ENCODE measurements at places on chromosomes 5 and 9.

DNA sequence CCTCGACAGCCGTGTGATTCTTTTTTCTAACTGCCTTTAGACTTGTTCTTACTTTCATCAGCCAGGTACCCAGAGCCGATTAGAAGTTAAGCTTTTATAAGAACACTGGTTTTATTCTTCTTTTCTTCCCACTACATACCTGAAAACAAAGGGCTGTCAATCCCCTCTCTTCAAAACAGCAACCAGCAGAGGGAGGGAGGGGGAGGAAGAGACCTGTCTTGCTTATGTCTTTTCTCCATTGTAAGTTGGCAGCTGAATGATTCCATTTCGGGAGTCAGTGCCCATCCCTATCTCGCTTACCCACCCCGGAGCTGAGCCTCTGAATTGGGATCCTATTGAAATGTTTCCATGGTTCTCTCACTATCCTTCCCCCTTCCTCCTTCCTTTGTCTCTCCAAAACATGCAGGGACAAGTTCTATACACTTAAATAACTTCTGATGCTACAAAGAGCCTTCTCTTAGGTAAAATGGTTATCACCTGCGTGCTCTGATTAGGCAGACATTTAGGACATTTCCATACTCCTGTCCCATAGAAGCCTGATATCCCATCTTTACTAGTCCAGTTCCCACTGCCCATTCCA lies 83.9 kb upstream of the WWC1 start:
- DNase-seq, result no peak

DNA sequence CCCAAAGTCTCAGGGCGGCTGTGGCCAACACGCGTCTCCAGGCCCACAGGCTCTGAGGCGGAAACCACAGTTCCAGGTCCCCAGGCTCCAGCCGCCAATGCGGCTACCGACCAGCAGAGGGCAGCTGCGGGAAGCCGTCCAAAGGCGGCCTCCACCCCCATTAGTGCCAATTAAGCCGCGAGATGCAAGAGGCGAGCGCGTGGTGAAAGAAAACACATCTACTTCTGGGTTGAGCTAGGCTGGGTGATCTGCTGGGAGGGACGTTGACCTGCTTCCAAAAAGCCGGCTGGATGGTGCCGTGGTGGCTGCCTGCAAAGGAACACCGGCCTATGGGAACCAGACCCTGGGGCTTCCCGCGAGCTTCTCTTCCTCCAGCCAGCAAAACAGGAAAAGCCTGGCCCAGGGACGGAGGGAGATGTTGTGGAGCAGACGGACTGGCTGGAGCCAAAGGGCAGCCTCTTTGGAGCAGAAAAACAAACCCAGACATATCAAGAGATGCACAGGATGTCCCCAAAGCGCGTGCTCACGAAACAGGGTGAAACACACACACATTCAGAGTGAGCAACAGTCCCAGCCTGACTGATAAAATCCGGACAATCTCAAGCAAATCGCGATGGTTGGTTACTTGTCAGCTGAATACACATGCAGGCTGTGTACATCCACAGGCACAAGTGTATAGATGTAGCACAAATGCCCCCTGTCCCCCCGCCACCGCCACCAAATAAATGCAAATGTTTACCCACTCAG lies 187.1 kb upstream of the BRINP1 start:
- DNase-seq, result peak; percentile 76

- no peak for DNase-seq
These were observed 351.9 kb downstream of the ENC1 start for GRCh38 chr5:74288448-74289108.

DNA sequence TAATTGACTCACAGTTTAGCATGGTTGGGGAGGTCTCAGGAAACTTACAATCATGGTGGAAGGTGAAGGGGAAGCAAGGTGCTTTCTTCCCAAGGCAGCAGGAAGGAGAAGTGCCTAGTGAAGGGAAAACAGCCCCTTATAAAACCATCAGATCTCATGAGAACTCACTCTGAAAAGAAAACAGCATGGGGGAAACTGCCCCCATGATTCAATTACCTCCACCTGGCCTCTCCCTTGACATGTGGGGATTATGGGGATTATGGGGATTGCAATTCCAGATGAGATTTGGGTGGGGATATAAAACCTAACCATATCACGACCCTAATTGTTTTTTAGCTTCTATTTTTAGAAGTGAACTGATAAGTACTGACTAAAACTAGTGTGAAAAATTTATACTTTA lies 1377.5 kb upstream of the DMAC1 start:
- DNase-seq, result no peak

DNA sequence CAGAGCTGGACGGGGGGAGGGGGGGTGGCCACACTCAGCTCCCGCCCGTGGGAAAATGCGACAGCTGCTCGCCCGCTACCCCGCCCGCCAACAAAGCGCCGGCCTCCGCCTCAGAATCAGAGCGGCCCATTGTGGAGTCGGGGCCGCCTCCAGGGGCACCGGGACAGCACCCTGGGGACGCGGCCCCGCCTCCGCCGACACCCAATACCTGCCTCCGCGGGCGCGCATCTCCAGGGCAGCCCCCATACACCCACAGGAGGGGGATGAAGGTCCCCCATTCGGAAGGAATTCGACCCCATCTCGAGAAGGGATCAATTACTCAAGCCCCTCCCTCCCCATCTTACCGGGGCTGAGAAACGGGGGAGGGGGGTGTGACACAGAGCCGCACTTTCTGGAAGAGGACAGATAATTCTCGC lies 1.3 kb downstream of the NOTCH1 start:
- DNase-seq, result peak; percentile 84

GRCh38 chr9:129863059-129863690 lies 27.9 kb downstream of the USP20 start:
- no peak for DNase-seq

DNA sequence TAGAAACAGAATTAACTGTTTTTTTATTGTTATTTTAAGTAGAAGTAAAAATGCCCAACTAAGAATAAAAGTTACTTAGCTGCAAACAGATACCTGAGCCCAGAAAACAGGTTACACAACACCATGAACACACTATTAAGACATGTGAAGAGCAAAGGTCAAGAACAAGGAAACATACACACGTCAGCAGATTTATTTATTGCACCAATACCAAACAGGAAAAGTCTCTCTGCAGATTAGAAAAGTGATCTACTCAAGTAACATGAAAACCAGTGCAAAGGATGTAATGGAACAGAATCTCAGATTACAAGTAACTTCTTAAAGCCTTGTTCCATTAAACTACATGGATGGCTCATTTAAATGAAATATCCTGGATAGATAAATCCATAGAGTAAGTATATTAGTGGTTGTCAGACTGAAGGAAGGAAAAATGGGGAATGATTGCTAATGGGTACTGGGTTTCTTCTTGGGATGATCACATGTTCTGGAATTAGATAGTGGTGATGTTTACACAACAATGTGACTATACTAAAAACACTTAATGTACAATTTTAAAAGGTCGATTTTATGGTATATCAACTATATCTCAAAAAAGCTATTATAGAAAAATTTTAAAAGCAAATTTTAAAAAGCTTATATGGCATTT lies 6.1 kb downstream of the SAR1B start:
- DNase-seq, result no peak

DNA sequence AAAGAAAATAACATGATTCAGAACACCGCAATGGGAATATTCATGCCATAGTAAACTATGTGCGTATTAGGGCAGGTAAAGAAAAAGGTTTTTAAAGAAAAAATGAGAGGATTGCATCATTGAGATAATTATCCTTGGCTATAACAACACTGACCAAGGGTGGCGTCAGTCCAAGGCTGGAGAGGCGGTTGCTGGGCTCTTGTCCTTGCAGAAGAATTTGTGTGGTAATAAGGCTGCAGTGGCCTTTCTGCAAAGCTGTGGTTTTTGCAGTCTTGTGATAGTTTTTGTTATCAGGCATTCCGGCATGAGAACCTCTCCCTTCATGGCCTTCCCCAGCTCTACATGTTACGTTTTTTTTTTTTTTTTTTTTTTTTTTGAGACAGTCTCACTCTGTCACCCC lies 14.0 kb downstream of the BOD1 start:
- no peak for DNase-seq

- no peak for DNase-seq
These were observed 84.8 kb downstream of the ADAMTS2 start for GRCh38 chr5:179260324-179261070.

DNA sequence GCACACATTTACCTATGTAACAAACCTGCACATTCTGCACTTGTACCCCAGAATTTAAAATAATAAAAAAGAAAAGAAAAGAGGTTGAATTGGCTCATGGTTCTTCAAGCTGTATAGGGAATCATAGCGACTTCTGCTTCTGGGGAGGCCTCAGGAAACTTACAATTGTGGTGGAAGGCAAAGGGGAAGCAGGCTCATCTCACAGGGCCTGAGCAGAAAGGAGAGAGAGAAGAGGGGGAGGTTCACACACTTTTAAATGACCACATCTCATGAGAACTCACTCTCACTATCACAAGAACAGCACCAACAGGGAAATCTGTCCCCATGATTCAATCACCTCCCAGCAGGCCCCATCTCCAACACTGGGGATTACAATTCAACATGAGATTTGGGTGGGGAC lies 214.6 kb downstream of the CDK5RAP2 start:
- no peak for DNase-seq

DNA sequence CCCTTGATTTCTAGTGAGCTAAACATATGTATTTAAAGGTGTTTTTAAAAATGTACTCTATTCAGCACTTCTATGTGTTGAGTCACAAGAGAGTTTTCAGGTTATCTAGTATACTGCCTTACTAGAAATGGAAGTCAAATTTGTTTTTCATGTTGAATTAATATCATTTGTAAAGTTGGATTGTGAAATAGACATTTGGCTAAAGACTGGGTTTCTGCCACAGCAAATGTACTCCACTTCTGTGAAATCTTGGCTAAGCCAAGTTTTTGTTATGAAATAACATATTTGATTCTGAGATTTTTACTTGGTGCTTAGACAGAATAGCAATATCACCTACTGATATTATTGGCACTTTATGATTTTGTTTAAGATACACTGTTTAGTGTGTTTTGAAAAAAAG lies 106.0 kb downstream of the CWC27 start:
- no peak for DNase-seq

DNA sequence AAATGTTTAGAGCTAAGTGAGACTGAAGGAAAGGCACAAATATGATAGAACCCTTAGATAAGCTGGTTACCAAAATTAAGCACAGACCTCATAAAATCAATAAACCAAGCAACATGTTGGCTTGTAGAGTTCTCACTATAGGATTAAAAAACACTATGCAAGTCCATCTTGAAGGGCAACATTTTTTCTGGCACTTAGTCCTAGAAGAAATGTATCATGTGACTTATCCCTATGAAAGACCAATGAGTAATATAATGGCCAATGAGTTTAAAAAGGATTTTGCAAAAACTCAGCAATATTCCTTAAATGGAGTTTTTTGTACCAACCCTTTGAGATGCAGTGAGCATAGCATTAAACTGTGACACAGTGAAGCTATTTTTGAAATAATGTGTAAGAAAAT lies 216.3 kb upstream of the ADRA1B start:
- no peak for DNase-seq

GRCh38 chr5:44546286-44546685 lies 157.1 kb upstream of the FGF10 start:
- no peak for DNase-seq

DNA sequence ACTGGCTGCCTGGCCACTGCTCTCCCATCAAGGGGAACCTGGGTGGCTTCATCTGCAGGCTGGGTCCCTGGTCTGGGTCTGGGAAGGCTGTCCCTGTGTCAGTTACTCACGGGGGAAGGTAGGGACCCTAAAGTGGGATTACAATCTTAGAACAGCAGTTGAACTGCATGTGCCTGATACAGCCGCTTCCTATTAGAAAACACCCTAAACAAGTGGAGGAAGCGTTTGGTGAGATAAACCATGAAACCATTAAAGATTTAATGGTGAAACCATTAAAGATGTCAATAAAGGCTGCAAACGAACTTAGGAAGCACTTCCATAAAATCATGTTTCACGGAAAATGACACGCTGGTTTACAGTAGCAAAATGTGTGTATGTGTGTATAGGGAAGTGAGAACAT lies 2.5 kb upstream of the GFI1B start:
- no peak for DNase-seq

DNA sequence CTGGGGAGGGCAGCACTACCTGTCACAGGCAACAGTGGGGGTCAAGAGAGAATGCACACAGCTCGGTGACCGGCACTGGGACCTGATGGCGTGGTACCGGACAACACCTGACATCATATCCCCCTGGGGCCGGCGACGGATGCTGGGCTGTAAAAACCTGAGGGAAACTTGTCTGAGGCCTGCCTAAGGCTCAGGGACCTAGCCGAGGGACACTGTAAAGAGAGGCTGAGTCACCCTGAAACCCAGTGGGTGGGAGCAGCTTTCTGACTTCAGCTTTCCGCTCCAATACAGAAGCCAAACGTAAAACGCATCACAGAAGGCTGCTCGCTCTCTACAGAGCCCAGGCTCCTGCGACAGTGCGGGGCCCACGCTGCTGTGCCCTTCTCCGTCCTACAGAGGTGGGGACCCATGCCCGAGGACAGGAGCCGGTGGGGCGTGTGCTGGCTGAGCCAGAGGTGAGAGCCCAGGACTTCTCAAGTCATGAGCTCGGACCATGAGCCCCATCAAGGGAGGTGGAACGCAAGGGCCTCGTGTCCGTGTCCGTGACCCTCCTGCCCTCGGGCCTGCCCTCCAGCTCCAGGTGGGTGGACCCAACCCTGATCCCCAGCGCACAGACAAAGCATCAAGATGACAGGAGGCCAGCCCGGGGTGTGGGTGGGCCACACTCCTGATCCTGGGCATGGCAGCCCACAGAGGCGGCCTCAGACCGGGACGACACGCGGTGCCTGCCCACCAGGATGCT lies 5.3 kb downstream of the RALGDS start:
- DNase-seq, result peak; percentile 95

DNA sequence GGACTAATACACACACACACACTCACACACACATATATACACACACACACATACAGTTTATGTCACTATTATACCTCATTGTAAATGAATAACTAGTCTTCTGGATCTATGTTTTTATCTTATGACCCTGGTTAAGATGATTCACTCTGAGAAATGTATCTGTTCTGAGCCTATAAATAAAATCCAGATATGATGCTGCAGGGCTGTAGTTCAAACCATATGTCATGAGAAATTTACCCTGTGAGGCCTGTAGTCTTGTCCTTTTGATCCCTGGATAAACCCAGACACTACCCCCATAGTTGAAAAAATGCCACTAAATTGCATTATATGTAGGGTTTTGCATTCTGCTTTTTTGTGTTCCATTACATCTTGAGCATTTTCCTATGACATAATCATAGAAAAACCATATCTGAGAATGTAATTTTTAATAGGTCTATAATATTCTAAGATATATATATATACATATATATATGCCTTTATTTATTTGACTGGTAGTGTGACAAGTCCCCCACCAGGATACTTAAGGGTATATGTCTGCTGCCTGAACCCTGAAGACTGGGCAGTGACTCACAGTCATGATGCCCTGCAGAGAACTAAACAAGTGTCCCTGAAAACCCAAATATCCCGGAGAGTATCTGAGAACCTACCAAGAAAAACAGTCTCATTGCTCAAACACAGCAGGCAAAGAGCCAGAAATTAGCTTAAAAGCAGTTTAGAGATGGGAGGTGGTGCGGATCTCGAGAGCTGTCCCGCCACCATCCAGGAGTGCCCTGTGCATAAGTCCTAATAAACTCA lies 18.4 kb upstream of the ALDOB start:
- DNase-seq, result no peak

Measured in GM13976 (cell line).